Mammary epithelial cell (primary cell): ENCODE measurements at places on chromosomes 2 and 18. TPM values are rescaled to one million over a fixed set of nuclear protein-coding genes. Genes with fewer than 3 reads are reported as not detected.

Gene FAM98A
- 48.6 and 63.1 TPM in 2 replicates for total RNA-seq

Gene KCNG2
- total RNA-seq = not detected in 2 replicates

Gene FLACC1
- total RNA-seq = 0.75 and 1.0 TPM in 2 replicates

Gene GCG
- not detected in 2 replicates for total RNA-seq

Gene MPP4
- total RNA-seq = 0.50 TPM

Gene FAM237A
- total RNA-seq = not detected

Gene ECEL1
- not detected for total RNA-seq

Gene DCDC2C
- total RNA-seq = not detected

Gene EVX2
- total RNA-seq = not detected in 2 replicates

Gene RTP5
- total RNA-seq = not detected
